ENCODE measurements at places on chromosomes 6 and 20.

DNA sequence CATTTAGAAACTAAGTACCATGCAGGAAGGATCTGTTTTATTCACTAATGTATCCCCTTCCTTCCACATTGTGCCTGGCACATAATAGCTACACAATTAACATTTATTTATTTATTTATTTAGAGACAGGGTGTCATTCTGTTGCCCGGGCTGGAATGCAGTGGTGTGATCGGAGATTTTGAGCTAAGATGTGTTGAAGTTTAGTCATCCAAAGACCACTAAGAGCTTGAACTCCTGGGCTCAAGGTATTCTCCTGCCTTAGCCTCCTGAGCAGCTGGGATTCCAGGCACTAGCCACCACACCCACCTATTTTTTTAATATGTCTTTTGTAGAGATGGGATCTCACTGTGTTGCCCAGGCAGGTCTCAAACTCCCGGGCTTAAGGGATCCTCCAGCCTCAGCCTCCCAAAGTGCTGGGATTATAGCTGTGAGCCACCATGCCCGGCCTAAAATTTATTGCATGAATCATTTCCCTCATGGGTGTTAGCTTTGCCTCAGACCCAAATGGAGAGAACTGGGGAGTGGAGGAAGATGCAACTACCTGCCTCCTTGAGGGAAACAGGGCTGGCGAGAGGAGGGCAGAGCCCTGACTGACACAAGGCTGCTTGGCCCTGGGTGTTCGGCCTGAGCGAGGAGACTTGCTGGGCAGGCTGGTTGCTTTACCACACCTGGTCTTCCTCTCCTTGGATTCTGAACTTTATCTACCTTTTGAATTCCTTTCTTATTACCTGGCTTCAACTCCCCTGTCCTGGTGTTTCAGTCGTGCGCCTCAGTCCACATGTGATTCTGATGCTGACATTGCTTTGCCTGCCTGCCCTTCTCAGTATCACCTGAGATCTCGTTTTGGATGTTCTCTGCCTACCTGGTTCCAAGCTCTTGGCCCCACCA is 1.7 kb upstream of the DYNLT1 start:
- peak; percentile 63 for DNase-seq

DNA sequence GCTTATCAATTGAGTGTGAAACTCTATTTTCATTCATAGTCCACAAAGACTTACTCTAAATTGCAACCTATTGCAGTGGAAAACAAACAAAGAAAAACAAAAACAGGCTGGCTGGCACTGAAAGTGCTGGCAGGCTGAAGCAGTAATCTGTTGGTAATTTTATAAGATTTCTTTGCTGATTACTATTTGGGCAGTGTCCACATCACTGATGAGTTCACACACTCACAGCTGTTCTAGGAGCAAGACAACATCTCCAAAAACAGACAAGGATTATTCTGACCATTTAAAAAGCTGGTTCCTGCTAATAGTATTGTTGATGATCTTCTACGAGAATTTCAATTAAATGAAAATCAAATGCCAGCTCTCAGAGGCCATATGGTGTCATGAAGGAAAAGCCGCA is 26.9 kb downstream of the MARCKS start:
- no peak for DNase-seq

GRCh38 chr6:1091900-1092299 is 220.0 kb upstream of the FOXQ1 start:
- peak; percentile 13 for DNase-seq

- DNase-seq = no peak
These were observed 55.9 kb downstream of the RNF217 start for GRCh38 chr6:125018136-125018535.

DNA sequence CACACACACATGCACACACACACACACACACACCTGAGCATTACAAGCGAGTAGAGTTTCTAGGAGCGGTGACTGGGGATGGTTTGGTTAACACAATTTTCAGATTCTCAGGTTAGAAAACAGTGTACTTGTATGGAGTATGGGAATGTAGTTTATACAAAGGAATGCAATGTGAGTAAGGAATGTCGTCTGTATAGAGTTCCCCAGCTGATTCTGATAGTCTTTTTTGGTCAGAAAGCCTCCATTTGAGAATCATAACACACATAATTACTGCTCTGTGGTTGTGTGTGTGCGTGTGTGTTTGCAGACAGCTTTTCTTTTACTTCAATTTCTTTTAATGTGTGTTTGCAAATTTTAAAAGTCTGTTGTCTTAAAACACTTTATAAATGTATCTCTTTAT is 93.2 kb downstream of the MYO6 start:
- no peak for DNase-seq

- no peak for DNase-seq
These were observed 7.2 kb upstream of the LCA5 start for GRCh38 chr6:79544299-79544927.

- DNase-seq = no peak
These were observed 329.8 kb downstream of the KIF16B start for GRCh38 chr20:16243470-16243869.

- DNase-seq = no peak
These were observed 95.5 kb downstream of the QRSL1 start for GRCh38 chr6:106724848-106725247.

DNA sequence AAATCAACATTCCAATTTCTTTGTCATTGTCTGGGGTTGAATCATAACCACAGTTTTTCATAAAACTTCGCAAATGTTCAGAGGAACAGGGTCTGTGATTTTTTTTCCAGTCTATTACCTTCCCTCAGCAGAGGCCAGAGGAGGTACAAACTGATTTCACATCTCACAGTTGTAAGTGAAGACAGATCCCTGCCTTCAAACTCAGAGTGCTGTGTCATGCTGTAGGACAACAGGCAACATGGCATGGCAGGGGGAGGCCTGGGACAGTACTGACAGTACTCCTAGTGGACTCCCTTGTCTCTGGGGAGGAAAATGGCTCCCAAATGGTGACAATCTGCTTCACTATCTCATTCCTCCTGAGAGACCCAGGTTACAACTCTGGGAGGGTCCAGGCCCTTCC is 308.6 kb downstream of the CDC5L start:
- DNase-seq = no peak

DNA sequence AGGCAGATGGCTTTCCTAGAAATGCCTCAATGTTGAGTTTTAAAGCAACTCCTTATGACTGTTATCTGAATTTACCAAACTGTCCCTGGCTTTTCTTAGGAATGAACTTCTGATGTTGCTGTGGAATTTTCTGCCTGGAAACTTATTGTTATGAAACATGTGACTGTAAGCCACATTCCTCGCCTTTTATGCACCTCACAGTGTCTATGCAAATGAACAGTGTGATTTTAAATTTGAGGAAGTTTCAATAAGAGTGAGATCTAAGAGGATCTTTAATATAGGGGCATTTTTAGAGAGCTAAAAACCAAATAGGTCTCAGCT is 2.4 kb upstream of the CCR6 start:
- DNase-seq = no peak

GRCh38 chr20:62642666-62643520 is 590 bp downstream of the SLCO4A1 start:
- DNase-seq = no peak

GRCh38 chr6:123276546-123276980 is 280.5 kb downstream of the CLVS2 start:
- no peak for DNase-seq

DNA sequence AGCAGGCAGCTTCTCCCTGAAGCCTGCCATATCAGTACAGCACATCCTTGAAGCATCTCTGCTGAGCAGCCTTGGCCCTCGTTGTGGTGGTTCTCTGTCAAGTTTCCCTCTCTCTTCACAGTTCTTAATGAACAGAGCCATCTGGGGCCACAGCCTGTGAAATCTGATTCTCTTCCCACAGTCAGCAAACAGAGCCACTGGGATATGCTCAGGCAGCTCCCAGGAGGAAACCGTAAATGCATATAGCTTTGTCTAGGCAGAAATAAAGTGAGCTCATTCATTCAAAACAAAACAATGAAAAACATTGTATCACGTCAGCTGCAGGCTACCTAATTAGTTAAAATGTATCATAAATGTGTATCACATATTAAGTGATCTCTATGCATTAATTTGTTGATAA is 80.3 kb downstream of the TBC1D7 start:
- peak; percentile 77 for DNase-seq

DNA sequence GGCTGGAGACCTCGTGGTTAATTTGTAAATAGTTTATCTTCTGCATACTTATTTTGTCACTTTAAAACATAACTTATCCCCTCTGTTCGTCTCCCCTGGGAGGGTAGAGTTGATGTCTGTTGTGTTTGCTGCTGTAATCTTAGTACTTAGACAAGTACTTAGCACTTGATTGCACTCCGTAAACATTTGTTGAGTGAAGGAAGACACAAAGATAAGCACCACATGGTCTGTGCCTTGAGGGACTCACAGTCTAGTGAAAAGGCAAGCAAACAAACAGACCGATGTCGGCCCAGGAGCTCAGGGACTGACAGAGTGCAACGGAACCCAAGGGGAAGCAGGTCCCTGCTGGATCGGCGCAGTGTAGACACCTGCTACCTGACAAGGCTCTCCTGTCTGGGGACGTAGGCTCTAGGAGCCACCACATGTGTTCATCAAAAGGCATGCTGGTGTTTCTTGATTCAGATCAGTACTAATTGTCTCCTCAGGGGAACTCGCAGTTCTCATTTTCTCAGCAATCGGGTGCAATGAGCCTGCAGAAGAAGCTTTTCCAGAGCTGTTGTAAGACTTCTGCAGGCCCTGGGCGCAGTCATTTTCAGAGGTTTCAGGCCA is 31.4 kb downstream of the EDN3 start:
- DNase-seq = no peak

DNA sequence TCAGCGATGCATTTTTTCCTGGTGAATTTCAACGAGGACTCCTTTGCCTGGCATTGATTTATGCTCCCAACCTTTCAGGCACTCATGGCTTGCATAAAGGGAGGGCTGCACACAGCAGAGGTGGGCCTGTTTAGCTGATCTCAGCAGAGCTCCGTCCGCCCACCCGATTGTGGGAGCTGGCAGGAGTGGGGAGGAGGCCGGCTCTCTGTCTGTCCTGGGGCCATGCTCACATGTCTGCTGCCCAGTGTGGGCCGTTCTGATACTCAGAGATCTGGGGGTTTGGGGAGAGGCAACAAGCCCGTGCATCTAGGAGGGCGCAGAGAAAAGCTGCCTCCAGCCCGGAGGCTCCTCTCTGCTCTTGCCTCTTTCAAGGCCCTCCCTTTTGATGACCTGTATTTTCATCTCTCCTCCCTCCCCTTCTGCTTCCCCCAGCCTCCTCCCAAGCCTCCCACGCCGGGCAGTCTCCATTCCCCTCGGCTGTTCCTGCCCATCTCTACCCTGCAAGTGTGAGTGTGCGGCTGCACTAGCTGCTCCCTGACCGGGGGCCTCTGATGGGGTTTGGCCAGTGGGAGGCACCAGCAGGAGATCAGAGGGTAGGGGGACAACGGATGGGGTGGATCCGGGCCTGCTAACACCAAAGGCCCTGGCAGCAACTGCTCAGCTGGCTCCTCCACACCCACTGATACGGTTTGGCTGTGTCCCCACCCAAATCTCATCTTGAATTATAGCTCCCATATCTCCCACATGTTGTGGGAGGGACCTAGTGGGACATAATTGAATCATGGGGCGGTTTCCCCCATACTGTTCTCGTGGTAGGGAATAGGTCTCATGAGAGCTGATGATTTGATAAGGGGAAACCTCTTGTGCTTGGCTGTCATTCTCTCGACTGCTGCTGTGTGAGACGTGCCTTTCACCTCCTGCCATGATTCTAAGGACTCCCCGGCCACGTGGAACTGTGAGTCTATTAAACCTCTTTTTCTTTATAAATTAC is 39.6 kb upstream of the MLN start:
- DNase-seq = no peak

- no peak for DNase-seq
These were observed 949 bp upstream of the ATXN1 start for GRCh38 chr6:16762268-16762549.

- no peak for DNase-seq
These were observed 244.1 kb upstream of the TBX18 start for GRCh38 chr6:85008296-85009009.

- peak; percentile 90 for DNase-seq
These were observed 2.7 kb upstream of the TUBB2A start for GRCh38 chr6:3159805-3160781.
